ENCODE measurements at places on chromosomes 4 and X. TPM values are rescaled to one million over a fixed set of nuclear protein-coding genes. Genes with fewer than 3 reads are reported as not detected.

The GATA1 gene
- total RNA-seq: not detected

The MMGT1 gene
- 25.1 TPM for total RNA-seq

The PASD1 gene
- total RNA-seq: not detected

The MFAP3L gene
- total RNA-seq: 3.6 TPM

The KIF4A gene
- 0.13 TPM for total RNA-seq

The BTK gene
- 11.5 TPM for total RNA-seq

The EGF gene
- total RNA-seq: not detected

The NMU gene
- not detected for total RNA-seq

The DGKK gene
- total RNA-seq: not detected

The SH3D19 gene
- total RNA-seq: 162 TPM

The FGA gene
- not detected for total RNA-seq

The ACE2 gene
- total RNA-seq: 6.2 TPM

The MID2 gene
- total RNA-seq: 23.4 TPM

The SMIM10 gene
- 4.5 TPM for total RNA-seq

The MAGEB2 gene
- not detected for total RNA-seq

The AMELX gene
- total RNA-seq: not detected

The BMPR1B gene
- total RNA-seq: 0.45 TPM

The FAM13A gene
- total RNA-seq: 29.6 TPM

The NLRP2B gene
- total RNA-seq: not detected

The RBMXL3 gene
- total RNA-seq: not detected

The SLC9A6 gene
- 11.9 TPM for total RNA-seq

The PLP2 gene
- 74.3 TPM for total RNA-seq

The ATP6AP2 gene
- total RNA-seq: 112 TPM

The CYLC1 gene
- not detected for total RNA-seq

The ART3 gene
- total RNA-seq: not detected

The SLC6A14 gene
- total RNA-seq: not detected

The CXCL13 gene
- not detected for total RNA-seq

The APLN gene
- total RNA-seq: 5.6 TPM

The NUDT6 gene
- total RNA-seq: 5.5 TPM

The NKX6-1 gene
- not detected for total RNA-seq

The RAB28 gene
- total RNA-seq: 13.8 TPM

The NEXMIF gene
- total RNA-seq: 0.51 TPM

The TAF7L gene
- 0.26 TPM for total RNA-seq

The BEX5 gene
- total RNA-seq: 1.2 TPM

The SETD7 gene
- total RNA-seq: 81.0 TPM

The TLR2 gene
- total RNA-seq: 81.6 TPM

The ZNF185 gene
- total RNA-seq: 6.3 TPM

The TIMP1 gene
- 410 TPM for total RNA-seq

The NDP gene
- not detected for total RNA-seq

The EREG gene
- total RNA-seq: 4.1 TPM

The DHRSX gene
- 27.0 TPM for total RNA-seq

The NOA1 gene
- total RNA-seq: 10.5 TPM

The C4orf50 gene
- not detected for total RNA-seq

The ESX1 gene
- not detected for total RNA-seq

The ADH7 gene
- total RNA-seq: not detected

The ZCCHC18 gene
- not detected for total RNA-seq

The FMR1NB gene
- not detected for total RNA-seq

The CDKL2 gene
- not detected for total RNA-seq

The VAMP7 gene
- total RNA-seq: 35.7 TPM

The TRIML1 gene
- total RNA-seq: not detected

The VSIG1 gene
- not detected for total RNA-seq

The SPANXN2 gene
- not detected for total RNA-seq

The FAT4 gene
- 7.3 TPM for total RNA-seq

The RAB33A gene
- 3.4 TPM for total RNA-seq

The TRIM2 gene
- total RNA-seq: 17.6 TPM

The WAS gene
- 22.0 TPM for total RNA-seq

The TREX2 gene
- total RNA-seq: 0.80 TPM
